H4 (cell line): ENCODE measurements at places on chromosomes 16 and 17. TPM values are rescaled to one million over a fixed set of nuclear protein-coding genes. Genes with fewer than 3 reads are reported as not detected.

DNA sequence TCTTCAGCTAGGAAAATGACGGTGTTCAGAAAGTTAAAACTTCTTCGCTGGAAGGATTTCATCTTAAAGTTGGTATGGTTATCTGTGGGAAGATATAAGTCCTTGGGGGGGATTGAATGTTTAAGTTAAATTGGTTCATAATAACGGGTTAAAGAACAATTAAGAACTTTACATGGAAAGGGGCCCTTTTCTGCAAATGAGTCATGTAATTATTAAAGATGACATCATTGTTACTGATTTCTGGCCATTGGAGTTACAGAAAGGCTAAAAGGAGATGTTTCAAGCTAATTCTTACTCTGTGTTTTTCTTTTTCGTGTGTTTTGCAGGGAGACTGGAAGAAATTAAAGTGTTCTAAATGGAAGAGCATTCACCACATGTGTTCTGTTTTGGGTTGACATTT lies 20.6 kb upstream of the ABCA3 start:
- no peak for DNase-seq

DNA sequence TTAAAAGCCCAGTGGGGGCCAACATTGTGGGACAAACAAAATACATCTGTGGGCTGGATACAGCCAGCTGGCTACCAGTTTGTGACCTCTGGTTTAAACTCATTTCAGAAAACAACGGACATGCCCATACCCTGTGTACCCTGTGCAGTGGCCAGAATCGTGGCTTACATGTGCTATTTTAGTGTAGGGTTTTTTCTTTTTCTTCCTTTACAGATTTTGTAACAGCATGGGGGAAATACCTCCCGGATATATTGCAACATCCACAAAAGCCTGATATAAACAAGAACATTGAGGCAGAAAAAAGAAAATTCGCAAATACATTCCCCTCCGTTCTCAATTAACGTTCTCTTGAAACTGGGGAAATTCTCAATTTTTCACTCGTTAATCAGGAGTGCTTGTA lies 7.3 kb downstream of the HS3ST4 start:
- no peak for DNase-seq

GRCh38 chr17:44996304-44996703 lies 28.2 kb upstream of the C1QL1 start:
- no peak for DNase-seq

DNA sequence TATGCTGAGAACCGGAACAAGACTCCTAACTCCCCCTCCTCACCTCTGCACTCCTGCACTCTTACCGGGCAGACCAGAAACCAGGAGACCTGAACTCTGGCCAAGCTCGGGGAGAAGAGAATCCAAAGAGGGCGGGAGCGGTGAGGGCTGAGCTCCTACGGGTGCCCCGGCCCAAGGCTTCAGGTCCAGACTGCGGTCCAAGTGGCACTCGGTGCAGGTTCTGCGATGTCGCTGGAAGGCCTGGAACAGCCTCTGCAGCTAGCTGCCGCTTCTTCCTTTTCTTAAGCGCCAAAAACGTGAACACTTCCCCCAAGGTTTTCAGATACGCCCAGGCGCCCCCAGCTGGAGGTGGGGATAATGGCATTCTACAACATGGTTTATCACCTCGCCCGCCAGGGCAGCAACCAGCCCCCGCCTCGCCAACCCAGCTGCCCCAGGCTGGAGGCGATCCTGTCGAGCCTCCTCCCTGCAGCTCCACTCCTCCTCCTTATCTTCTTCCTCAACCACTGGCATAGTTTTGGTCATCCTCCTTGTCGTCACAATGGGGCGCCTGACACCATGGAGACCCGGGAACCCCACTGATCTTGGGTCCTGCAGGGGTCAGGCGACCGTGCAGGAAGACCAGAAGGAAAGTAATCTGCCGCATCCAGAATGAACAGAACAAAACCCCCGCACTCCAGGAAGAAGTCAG lies 1735.9 kb downstream of the TP53TG3F start:
- DNase-seq, result peak; percentile 23

DNA sequence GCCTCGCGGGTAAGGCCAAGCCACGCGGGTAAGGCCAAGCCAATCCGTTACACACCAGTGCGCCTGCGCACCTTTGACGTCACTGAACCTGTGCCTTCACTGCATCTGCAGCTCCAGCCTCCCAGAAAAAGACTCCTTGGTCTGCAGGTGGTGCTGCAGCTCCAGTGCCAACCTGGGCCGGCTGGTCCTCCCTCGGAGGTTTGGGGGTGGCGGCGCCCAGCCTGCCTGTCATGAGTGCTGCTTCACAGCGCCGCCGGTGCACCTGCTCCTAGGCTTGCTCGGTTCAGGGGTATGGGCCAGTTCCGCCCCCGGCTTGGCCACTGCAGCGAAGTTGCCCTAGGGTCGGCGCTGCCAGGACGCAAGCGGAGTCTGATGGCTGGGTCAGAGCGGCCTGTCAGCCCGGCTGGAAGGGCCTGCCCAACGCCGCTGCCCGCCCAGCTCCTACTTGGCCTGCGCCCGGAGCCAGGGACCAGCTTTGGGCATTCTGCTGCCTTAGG lies 146.6 kb downstream of the USP22 start:
- DNase-seq, result no peak

DNA sequence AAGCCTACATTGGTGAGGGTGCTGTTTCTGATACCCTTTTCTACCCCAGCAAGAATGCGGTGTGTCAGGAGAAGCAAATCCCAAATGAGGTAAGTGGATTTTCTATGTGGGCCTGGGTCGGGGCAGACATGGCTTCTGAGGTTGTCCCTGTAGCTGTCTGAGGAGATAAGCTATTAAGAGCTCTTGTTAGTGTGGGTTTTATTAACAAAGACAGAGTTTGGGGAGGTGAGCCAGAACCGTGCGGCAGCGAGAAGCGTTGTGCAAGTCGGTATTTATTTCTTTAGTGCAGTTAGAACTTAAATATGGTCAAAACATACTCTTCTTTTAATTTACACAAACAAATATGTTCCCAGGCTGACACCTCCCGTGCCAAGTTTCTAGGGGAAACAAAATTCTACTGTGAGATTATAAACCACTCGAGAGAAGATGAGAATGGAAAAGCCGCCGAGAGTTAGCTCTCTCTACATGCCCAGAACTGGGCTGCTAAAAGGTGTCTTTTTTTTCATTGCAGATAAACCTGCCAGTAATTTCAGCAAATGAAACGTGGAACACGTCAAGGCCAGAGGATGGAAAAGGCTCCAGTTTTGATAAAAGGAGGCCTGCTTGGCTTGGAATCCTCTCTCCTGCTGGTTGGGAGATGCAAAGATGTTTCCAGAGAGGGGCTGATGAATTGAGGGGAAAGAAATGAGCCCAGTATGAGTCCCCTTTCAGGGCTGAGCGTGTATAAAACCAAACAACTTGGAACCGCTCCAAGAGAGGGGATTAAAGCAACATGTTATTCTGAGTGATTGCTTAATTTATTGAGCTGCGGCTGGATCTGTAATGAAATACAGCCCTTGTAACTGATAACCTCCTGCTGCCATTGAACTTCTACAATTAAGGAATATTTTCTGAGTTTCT lies 254.6 kb downstream of the MRTFB start:
- no peak for DNase-seq

DNA sequence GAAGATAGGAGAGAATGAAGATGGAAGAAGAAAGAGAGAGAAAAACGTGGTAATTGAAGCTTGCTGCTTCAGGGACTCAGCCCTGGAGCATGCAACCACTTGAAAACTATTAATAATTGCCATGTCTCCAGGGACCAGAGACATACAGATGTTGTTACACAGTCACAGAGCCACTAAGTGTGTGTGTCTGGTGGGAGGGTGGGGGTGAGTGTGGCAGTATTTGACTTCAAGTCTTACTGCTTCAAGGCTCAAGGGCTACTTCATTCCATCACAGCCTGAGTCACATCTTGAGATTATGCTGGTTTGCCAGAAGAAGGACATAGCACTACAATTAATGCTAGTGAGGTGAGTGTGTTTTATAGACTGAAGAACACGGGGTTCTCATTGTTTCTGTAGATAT lies 202.2 kb downstream of the CDH8 start:
- no peak for DNase-seq

Gene HCRT
- not detected in 2 replicates for total RNA-seq

GRCh38 chr16:79297805-79298204 lies 302.7 kb downstream of the MAF start:
- no peak for DNase-seq

Gene GPRC5C
- total RNA-seq, result 63.4 and 78.9 TPM in 2 replicates

Gene GPS2
- total RNA-seq, result 55.9 and 65.1 TPM in 2 replicates

- no peak for DNase-seq
Measured at GRCh38 chr17:68431661-68432071, 25.6 kb downstream of the WIPI1 start.

Gene RNF112
- total RNA-seq, result 0.15 and 1.4 TPM in 2 replicates

Gene PRR35
- total RNA-seq, result not detected in 2 replicates

DNA sequence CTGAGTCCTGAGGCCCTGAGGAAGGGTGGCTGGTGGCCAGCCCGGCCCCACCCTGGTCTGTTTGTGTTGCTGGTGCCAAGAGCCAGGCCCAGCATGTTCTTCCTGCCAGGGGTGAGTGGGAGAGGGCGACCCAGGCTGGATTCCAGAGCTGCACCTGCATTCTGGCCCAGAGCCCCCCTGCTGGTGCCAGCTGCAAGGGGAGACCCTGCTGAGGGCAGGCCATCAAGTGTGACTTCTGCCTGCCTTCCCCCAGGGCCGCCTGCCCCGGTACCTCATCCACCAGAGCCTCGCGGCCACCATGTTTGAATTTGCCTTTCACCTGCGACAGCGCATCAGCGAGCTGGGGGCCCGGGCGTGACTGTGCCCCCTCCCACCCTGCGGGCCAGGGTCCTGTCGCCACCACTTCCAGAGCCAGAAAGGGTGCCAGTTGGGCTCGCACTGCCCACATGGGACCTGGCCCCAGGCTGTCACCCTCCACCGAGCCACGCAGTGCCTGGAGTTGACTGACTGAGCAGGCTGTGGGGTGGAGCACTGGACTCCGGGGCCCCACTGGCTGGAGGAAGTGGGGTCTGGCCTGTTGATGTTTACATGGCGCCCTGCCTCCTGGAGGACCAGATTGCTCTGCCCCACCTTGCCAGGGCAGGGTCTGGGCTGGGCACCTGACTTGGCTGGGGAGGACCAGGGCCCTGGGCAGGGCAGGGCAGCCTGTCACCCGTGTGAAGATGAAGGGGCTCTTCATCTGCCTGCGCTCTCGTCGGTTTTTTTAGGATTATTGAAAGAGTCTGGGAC lies 2.4 kb upstream of the TCAP start:
- DNase-seq, result no peak
